ENCODE measurements at places on chromosomes 1 and 21.

DNA sequence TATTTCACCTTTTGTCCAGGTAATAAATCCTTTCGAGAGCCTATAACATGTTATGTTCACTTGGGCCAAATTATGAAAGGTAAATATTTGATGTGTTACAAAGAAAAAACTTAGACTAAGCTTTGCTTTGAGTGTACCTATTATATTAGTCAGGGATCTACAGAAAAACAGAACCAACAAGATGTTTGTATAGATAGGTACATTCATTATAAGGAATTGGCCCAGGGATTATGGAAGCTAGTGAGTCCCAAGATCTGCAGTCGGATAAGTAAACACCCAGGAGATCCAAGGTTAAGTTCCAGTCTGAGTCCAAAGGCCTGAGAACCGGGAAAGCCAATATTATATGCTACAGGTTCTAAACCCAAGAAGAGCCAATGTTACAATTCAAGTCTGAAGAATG, 234.5 kb downstream of the NRIP1 start:
- DNase-seq, result no peak

GRCh38 chr21:36330904-36331303, 10.9 kb downstream of the MORC3 start:
- DNase-seq, result no peak

GRCh38 chr1:228156515-228156881, 6.8 kb downstream of the GJC2 start:
- DNase-seq, result no peak

GRCh38 chr1:111702504-111703050, 36.6 kb downstream of the INKA2 start:
- no peak for DNase-seq

DNA sequence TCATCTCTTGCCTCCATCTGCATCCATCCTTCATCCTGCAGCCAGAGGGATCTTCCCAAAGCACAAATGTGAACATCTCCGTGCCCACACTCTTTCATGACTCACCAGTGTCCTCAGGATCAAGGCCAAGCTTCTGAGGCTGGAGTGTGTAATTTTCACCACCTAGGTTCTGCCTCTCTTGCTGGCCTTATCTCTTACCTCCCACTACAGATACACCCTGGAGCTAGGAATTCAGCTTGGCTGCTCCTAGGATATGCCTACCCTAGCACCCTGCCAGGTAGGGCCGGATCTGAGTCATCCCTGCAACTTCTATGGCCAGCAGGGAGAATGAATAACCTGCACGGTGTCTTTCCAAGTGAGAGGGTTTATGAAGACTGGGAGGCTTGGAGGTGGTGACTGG, 208.7 kb upstream of the CSF3R start:
- no peak for DNase-seq

GRCh38 chr1:225677350-225678124, 24.6 kb upstream of the ENAH start:
- no peak for DNase-seq

DNA sequence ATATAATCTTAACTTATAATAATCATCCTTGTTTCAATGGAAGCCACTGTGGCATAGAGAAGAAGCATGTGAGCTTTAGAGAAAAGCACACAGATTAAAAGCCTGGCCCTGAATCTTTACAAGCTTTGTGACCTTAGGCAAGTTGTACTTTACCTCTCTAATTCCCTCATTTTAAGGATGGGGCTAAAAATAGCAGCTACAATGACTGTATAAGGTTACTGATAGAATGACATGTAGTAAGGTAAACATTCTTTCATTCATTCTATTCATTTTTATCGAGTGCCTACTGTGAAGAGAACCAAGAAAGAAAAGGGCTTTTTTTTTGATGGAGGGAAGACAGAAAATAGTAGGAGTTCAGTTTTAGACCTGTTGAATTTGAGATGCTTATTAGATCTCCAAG, 25.6 kb downstream of the CDKN2C start:
- DNase-seq, result no peak

DNA sequence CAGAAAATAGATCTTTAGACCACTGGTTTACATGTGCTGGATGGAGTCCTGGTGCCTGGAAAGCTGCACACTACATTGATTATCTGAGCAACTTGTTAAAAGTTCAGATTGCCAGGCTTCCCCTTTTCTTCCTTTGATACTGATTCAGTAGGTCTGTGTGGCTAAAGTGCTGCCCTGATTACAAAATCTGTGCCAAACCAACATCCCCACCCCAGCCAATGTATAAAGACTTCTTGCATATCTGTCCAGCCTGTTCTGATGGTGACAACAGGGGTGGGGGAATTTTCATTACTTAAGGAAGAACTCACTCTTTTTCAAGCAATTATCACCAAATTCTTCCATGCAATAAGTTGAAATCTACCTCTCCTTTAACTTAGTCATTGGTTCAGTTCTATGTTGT, 135.5 kb downstream of the TNFSF18 start:
- DNase-seq, result no peak

DNA sequence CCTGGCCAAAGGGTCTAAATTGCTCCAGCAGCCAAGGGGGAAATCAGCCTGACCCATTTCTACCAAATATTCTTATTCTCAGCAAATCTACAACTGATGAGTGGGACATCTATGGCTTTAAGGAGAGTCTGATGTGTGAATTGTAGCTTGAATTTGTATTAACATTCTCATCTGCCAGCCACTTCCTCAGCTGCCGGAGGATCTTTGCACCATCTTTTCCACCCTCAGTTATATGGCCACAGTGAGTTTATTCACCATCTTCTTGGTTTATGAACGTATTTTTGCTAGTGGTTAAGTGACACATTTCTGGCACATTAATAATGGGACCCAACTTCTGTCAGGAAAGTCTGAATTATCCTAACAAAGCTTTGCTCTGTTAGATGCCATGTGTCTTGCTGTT, 69.6 kb downstream of the COLGALT2 start:
- no peak for DNase-seq

DNA sequence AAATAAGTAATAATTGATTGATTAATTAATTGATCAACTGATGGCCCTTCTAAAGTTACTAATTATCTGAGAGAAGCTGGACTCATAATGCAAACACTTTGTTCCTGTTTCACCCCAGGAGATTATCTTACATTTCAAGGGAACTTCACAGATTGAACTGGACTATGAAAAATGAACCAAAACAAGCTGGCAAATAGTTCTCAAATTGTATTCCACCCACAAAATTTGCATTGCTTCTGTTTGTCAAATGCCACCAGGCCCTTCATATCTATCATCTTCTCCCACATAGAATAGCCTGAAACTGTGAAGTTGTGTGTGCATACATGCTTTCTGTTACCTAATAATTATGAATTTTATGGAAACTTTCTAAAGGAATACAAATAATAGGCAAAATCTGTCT, 104.0 kb downstream of the ZNF281 start:
- DNase-seq, result no peak

DNA sequence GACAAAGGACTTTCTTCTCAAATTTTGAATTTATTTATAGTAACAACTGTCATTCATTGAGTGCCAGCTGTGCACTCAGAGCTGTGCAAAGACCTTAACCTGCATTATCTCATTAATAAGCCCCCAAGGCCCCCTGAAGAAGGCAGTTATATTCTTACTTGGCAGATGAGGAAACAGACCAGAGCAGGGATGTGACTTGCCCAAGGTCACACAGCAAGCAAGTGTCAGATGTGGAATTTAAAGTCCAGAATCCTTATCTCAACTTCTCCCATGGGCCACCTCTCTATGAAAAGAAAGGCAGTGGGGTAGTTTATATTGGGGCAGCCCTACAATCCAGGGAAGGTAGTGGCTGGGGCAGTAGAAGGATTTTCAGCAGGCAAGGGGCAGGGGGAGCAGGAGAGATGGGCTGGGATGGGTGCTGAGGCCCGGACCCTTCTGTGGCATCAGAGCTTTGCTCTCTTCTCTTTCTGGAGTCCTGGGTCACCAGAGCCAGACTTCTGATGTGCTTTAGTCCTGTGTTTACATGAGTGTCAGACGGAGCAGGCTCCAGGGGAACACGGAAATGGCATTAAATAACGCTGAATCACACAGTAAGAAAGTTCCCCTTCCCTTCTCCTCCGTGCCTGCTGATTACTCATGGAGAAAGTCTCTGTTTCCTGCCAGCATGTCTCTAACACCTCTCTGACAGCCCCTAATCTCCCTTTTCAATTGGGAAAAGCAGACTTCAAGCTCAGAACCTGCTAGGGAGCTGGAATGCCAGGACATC, 39.5 kb downstream of the EPHB2 start:
- no peak for DNase-seq
